ENCODE measurements at places on chromosomes 4 and X. TPM values are rescaled to one million over a fixed set of nuclear protein-coding genes. Genes with fewer than 3 reads are reported as not detected.

- H3K27me3 ChIP-seq, result no peaks in the 10 kb centered on the region
- no peak overlapping the region for H3K4me3 ChIP-seq
- peak; percentile 29 for DNase-seq
- no peaks in the 10 kb centered on the region for H3K36me3 ChIP-seq
- H3K4me1 ChIP-seq, result no peaks in the 10 kb centered on the region
These were observed 404.6 kb downstream of the PRDM5 start for GRCh38 chr4:120517966-120518365.

- no peaks in the 10 kb centered on the region for H3K27me3 ChIP-seq
- no peaks in the 10 kb centered on the region for H3K4me1 ChIP-seq
- H3K4me3 ChIP-seq, result no peak overlapping the region
- H3K27ac ChIP-seq, result no peak overlapping the region
- no peak for DNase-seq
These were observed 241.4 kb downstream of the FRMPD4 start for GRCh38 chrX:12379671-12380070.

DNA sequence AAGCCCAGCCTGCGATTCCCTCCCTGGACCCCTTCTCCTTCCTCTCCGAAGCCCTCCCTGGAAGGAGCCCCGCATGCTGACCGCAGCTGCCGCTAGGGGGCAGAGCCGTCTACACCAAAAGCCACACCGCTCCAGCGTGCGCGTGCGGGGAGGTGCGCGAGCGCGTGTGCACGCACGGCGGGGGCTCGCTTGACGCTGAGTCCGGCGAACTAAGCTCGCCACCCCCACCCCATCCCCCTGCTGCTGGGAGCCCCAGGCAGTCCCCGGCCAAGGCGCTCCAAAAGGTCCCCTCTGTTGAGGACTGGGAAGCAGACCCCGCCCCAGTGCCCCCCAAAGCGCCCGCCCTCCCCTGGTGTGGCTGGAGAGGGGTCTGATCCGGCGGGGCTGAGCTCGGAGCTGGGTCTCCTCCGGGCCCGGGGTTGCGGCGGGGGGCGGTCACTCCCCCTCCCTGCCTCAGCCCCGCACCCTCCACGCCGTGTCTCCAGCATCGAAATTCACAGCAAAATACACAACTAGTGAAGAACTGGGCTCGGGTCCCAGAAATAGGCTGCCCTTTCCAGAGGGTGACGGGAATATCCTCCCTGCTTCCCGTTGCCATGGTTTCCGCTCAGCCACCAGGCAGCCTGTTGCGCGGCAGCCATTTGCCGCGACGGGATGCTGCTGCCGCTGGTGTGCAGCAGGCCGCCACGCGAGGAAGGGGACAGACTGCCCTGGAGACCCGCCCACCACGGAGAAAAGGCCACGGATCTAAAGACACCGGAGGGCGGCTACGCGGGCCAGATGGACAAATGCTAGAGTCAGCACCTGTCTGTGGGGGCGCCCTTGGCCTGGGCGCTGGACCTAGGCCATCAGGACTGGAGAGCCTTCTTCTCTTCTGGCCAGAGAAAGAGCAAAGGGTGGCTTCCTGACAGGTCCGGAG is 11.2 kb upstream of the CCNQ start:
- no peaks in the 10 kb centered on the region for H3K4me1 ChIP-seq
- H3K27ac ChIP-seq, result no peak overlapping the region
- peak overlapping the region; percentile 17 for H3K4me3 ChIP-seq
- no peaks in the 10 kb centered on the region for H3K36me3 ChIP-seq
- peaks cover 8% of the 10 kb centered on the region for H3K27me3 ChIP-seq
- peak; percentile 66 for DNase-seq

DNA sequence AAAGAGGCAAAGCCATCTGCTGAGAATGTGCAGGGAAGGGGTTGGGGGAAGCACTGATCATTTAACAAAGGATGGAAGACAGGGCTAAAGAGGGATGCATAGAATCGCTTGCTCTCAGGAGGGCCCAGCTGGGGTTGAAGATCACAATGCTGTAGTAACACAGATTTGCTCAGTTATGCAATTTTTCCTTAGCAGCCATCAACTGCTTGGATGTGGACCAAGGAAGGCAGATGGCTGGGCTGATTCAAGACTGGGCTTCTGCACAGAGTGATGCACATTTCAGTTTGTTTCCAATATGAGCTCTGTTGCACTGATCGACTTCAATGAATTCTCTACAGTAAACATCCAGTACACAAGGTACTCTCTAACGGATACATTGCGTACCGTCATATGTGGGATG is 127.8 kb upstream of the TBL1X start:
- no peak overlapping the region for H3K27ac ChIP-seq
- H3K4me3 ChIP-seq, result no peak overlapping the region
- peaks cover 14% of the 10 kb centered on the region for H3K4me1 ChIP-seq
- H3K36me3 ChIP-seq, result no peaks in the 10 kb centered on the region

Gene DRD5
- total RNA-seq, result not detected

Gene MFSD8
- total RNA-seq, result 28.5 TPM

Gene TRIM61
- total RNA-seq, result not detected

Measured in transverse colon (tissue), 4 donors.